ENCODE measurements at places on chromosomes 16 and 17.

- DNase-seq: no peak
Observed at GRCh38 chr17:63530557-63531021, 7.4 kb downstream of the KCNH6 start.

DNA sequence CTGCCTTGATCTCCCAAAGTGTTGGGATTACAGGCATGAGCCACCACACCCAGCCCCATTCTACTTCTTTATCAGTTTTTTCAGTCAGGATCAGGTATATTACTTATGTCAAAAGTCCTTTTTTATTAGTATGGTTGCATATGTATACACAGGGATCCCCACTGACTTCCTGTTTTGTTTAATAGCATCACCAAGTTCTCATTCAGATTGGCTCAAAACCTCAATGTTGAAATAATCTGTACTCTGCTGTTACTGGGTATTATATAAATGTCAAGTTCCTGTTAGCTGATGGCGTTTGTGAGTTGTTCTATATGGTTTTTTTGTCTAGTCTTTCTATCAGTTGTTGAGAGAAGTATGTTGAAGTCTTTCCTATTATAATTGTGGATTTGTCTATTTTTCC lies 168.5 kb downstream of the BCAS3 start:
- peak; percentile 32 for DNase-seq

DNA sequence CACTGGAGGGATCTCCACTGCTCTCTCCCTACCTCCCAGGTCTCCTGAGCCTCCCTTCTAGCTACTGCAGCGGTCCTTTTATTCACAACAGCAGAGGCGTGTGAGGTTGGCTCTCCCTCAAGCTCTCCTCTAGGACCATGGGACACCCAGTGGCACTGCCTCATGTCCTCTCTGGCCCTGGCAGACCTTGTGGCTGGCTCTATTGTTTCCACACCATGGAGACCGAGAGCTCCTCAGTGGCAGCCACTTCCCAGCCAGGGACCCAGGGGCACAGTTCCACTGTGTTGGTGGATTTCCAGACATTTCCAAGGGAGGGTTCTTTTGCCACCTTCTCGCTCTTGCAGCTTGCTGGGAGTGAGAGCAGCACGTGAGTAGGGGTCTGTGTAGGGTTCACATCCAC lies 204.9 kb downstream of the AXIN2 start:
- no peak for DNase-seq

DNA sequence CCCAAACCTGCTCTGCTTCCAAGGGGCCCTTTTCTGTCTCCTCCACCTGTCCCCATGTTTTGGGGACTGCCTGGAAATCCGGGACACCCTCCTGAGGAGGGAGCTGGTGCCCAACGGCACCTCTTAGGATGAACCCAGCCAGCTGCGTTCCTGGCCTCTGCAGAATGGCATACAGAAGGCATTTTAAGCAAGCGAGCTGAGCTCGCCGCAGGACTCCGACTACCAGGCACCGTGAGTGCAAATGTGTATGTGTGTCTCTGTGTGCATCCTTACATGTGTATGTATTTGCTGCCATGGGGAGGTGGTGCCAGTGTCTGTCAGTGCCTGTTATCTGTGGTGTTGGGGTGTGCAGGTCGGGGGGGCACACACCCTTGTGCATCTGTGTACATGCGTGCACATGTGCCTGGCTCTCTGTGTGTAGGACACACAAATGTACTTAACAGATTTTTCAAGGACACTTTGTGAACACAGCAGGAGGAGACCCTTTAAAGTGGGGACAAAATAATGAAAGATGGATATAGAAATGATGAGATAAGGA lies 39.3 kb downstream of the ABAT start:
- no peak for DNase-seq

DNA sequence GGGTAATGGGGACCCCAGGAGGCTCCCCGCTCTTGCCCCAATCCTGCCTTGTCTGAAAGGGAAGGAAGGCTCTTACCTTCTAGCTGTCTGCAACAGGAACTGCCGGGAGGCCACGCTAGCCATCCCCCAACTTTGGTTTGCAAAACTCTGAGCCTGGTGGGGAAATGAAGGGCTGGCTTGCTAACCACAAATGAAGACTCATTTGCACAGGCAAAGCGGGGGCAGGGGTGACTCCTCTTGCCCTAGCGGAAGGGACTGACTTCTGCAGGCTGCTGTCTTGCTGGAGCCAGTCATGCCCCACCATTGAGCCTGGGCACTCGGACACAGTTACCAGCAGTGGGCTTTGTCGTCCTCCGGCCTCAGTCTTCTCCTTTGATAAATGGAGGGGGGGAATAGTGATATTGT lies 52.6 kb downstream of the PLCG2 start:
- DNase-seq: peak; percentile 97

- no peak for DNase-seq
Observed at GRCh38 chr16:14070555-14070876, 603 bp upstream of the MRTFB start.

- no peak for DNase-seq
Observed at GRCh38 chr17:35906926-35907637, 23.5 kb downstream of the RDM1 start.

- peak; percentile 87 for DNase-seq
Observed at GRCh38 chr16:66894948-66895688, 14.8 kb downstream of the PDP2 start.

DNA sequence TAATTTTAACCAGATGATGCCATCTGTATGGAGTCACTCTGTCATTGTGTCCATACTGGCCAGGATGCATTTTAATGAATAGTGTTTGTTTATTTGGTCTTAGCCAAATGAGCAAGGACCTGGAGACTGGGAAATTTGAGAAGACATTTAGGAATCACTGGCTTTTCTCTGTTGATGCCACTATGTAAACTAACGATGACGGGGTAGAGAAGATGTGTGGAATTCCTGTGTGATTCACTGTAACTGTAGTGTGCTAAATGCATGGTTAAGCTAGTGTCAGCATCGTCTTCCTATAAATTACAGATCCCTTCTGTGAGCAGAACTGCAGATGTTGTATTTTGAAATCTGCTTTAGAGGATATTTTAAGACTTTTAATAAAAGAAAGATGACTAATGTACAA lies 66.6 kb downstream of the NOS2 start:
- DNase-seq: no peak

GRCh38 chr16:8949536-8950418 lies 13.9 kb downstream of the USP7 start:
- DNase-seq: no peak

GRCh38 chr17:82205720-82206508 lies 6.7 kb downstream of the CCDC57 start:
- peak; percentile 95 for DNase-seq

GRCh38 chr16:20826039-20826566 lies 19.8 kb downstream of the REXO5 start:
- DNase-seq: peak; percentile 82

GRCh38 chr17:10477701-10478100 lies 8.3 kb upstream of the MYH4 start:
- DNase-seq: no peak

DNA sequence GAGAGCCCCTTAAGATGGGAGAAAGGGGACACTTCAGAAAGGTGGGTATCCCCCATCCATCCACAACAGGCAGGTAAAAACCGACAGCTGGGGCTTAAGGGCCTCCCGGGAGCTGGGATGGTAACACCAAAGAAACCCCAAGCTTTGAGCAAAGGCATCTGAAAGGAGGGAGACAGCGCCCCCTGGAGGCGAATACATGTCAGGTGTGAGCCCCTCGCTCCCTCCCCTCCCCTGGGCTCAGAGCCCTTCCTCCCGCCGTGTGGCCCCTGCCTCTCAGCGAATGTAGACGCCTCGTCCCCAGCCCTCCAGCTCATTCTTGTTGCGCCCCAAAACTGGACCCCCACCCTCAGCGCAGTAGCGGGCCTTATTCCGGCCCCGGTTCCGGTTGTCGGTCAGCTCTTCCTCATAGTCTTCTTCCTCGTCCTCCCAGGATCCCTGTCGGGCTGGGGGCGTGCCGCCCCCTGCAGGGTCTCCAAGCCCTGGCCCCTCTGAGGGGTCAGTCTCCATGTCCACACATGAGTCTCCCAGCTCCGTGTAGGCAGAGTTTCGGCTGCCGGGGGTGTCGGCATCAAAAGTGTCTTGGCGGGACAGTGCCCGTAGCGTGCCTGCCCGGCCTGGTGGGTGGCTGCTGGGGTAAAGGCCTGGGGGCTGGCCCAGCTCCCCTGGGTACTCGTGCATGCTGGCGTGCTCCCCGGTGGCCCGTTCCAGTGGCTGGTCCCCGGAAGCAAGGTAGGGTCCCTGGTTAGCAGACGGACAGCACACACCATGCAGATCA lies 9.1 kb upstream of the ARL5C start:
- peak; percentile 91 for DNase-seq

- DNase-seq: no peak
Observed at GRCh38 chr16:19680881-19681340, 37.1 kb downstream of the KNOP1 start.

DNA sequence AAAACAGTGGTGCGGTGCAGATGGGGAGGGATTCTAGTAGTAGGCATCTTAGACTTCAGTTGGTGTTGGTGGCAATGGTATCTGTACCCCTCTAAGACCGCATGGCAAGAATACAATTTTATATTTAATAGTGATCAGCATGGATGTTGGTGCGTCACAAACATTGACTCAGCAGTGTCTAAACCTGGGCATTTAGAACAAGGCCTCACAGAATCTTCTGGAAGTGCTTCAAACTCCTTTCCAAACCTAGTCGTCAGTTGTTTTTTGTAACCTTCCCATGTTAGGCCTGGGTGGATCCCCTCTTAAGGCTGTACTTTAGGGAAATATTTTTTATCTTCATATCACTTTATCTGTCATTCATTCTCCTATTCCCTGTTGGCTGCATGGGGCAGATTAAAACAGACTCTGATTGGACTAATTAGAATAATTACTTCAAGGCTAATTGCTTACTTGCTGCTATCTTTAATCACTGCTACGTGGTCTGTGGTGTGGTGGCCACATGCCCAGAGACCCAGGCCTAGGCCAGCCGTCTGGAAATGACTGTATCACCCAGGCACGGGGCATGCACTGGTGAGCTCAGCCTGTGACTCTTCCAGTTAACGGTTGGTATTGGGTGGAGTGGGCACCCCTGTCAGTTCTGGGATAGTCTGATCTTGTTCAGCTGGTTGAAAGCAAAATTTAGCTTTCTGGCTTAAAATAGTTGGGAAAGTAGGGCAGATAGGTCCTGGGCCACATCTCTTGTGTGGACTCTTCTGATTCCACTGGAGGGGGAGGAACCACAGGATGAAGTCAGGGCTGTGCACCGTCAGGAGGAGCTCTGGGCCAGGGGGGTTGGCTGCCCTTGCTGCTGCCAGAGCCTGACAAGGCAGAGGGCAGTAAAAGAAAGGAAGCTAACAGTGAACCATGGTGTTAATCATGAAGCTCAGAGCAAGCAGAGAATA lies 4.5 kb downstream of the ALKBH5 start:
- peak; percentile 75 for DNase-seq

DNA sequence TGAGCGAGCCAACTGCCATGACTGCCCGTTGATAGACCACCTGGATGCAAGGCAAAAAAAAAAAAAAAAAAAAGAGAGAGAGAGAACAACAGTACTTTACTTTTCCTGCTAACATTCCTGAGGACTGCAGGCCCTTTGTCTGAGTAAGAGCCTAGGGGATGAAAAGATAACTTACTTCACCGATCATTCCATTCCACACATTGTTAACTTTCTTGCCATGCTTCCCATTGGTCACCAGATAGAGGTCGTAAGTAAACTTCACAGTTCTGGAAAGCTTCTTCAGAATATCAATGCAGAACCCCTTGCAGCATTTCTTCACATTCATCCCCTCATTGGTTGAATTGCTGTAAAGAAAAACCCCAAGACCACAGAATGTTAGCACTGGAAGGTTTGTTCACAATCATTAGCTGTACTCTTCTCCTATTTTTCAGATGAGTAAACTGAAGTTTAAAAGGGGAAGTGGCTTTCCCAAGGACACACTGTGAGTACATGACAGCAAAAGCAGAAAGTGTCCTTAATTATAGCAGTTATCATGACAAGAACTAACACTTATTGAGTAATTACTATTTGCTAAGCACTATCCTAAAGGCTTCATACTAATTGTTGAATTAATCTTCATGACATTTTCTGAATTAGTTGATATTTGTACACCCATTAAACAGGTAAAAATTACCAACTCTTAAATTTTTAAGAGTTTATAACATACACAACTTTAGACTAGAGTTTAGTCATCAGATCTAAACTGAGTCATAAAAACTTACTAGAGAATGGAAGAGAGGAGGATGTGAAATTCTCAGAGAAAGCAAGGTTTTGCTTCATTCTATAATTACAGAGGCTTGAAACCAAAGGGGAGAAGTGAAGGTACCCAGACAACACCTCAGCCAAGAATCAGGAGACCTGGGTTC lies 341.2 kb downstream of the GRIN2A start:
- no peak for DNase-seq

DNA sequence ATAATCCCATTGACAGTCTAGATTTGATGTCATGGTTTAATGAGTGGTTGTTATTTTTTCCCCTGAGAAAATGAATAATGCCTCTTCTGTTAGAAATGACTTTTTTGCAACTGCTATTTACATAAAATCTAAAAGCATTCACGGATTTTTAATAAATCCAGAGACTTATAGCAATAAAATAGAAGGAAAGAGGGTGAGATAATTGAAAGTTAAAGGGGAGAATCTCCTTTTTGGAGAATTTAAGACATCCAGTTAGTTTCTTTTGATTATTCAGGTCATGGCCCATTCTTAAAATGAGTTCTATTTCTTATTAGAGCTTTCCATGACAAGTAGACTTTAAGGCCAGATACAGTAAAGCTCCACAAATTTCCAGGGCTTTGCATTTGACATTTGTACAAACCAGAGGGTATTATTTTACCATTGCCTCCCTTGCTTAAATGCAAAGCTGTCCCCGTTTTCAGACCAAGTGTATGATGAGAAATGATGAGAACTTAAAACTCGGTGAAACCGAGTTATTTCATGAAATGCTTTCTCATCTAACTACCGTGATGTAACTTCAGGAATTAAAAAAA lies 789.0 kb upstream of the SOX9 start:
- no peak for DNase-seq

DNA sequence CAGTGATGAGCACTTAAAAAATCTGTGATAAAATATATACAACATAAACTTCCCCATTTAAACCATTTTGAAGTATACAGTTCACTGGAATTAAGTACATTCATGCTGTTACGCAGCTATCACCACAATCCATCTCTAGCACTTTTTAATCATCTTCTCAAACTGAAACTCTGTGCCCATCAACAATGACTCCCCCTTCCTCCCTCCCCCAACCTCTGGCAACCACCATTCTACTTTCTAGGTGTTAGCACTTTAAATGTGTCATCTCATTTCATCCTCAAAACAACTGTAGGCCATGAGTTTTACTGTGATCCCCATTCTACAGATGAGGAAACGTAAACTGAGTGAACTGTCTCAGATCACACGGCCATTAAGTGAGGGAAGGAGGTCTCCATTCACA lies 13.8 kb upstream of the TMEM98 start:
- DNase-seq: no peak

- no peak for DNase-seq
Observed at GRCh38 chr17:30396612-30397011, 17.9 kb downstream of the CPD start.

- no peak for DNase-seq
Observed at GRCh38 chr16:10754941-10755340, 11.3 kb downstream of the NUBP1 start.

GRCh38 chr17:81968850-81969812 lies 8.1 kb upstream of the NOTUM start:
- no peak for DNase-seq

GRCh38 chr17:61247439-61247838 lies 152.2 kb upstream of the TBX2 start:
- peak; percentile 19 for DNase-seq

GRCh38 chr16:22352723-22353122 lies 21.7 kb downstream of the CDR2 start:
- DNase-seq: no peak
